ENCODE measurements at places on chromosomes 6 and 20.
A peak's percentile ranks its signal among the peaks of the same experiment; 100 is the strongest.

DNA sequence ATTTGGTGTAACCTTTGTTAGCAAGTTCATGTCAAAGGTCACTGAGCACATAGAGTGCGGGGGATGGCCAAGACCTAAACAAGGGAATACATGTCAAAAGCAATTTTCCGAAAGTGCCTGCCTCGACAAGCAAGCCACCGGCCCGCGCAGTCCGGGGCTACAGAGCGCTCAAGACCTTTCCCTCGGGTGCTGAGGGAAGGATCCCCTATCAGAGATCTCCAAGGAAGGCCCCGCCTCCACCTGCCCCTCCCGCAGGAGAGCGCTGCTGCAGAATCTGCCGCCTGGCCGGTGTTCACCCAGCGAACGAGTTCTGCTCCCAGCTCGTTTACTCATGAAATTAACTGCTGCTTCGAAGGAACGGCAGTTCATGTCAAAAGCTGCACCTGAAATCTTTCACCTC lies 252.7 kb downstream of the BMP7 start:
- no peak for DNase-seq

- DNase-seq: no peak
Observed at GRCh38 chr6:40425192-40425919, 161.8 kb downstream of the LRFN2 start.

DNA sequence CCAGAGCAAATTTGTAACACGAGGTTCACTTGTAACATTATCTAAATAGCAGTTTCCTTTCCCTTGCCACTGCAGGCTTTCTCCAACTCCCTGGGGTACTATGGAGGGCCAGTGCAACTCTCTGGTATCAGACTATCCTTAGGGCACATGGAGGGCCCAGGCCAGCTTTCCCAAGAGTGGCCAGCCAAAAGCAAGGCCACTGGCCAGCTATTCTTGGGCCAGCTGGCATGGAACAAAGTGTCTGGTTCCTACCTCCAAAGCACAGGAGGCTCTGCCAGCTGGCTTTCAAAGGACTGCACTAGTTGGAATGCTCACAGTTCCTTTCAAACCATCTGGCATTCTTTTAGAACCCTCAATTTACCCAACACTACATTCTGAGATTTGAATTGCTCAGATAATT lies 8.7 kb downstream of the RNF24 start:
- peak; percentile 39 for DNase-seq

- no peak for DNase-seq
Observed at GRCh38 chr6:44487586-44487985, 100.1 kb downstream of the CDC5L start.

- DNase-seq: no peak
Observed at GRCh38 chr6:132524646-132525045, 11.7 kb upstream of the STX7 start.

DNA sequence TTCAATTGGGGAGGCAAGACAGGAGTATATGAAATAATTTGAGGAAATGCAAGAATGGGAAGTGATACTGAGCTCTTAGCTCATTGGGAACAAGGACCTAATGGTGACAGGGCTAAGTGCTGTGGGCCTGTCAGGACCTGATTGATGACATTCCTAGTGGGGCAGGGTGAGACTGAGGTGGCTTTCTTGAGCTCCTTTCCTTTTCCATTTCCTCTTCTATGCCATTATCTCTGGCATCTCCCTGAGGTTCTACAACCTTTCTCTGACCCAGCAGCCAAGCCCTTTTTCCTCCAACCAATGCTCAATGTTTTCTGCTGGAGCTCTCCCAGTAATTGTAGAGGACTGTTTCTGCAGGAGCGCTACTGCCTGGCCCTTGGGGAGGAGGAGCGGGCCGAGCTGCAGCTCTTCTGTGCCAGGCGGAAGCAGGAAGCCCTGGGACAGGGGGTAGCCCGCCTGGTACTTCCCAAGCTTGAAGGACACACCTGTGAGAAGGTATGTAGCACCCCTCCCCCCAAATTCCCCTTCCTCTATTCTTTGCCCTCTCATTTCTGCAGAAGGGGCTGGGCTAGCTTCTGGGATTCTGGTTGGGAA lies 2.8 kb upstream of the TOMM6 start:
- no peak for DNase-seq

GRCh38 chr20:53915446-53916172 lies 154.8 kb downstream of the BCAS1 start:
- peak; percentile 89 for DNase-seq

GRCh38 chr6:20931093-20931492 lies 396.8 kb downstream of the CDKAL1 start:
- no peak for DNase-seq

DNA sequence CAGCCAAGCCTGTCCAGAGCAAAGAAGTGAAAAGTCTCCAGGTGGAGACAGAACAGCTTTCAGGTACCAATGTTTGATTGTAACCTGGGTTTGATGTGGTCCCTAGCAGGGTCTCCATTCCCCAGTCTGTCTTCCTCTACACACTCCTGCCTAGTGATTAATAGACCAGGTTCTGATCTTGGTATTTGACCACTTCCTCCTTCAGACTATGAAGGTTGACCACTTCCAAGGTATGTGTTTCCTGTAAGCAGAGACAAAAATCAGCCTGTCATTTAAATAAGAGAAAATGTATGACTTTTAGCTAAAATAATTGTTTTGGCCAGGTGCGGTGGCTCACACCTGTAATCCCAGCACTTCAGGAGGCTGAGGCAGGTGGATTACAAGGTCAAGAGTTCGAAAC lies 41.8 kb upstream of the TOP1 start:
- no peak for DNase-seq

- peak; percentile 66 for DNase-seq
Observed at GRCh38 chr20:44683263-44684046, 31.7 kb upstream of the CCN5 start.
